ENCODE measurements at places on chromosomes 6 and 20.

DNA sequence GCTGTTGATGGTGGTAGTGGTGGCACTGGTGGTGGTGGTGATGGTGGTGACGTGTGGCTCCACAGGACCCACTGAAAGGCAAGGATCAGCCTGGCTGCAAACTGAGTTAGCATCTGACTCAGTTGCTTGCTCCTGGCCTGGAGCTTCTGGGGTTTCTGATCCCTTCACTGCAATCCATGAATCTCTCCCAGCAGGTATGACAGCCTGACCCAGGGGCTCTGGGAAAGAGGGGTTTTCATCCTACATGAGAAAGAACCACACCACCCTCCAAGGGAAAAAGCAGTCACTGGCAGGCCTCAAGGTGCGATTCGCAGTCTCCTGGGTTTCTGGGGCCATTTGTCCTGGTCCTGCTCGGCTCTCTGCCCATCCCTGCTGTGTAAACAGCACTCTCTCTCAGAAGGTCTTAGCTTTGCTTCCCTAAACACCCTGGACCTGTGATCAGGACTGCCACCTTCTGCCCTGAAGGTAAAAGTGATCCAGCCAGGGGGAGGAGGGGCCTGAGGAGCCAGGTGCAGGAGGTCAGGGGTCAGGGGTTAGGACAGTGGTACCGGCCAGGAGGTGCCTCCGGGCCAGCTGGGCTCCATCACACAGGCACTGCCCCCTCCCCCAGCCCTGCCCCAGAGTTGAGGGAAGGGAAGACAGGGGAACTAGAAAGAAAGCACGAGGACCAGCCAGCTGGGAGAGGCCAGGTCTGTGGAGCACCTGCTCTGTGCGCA lies 152.0 kb downstream of the BMP7 start:
- no peak for DNase-seq

- no peak for DNase-seq
Observed at GRCh38 chr20:38551056-38551626, 29.9 kb upstream of the ADIG start.

- no peak for DNase-seq
Observed at GRCh38 chr20:57313951-57314350, 15.7 kb upstream of the SPO11 start.

GRCh38 chr6:137873273-137873762 lies 6.3 kb downstream of the TNFAIP3 start:
- DNase-seq: no peak

- no peak for DNase-seq
Observed at GRCh38 chr6:147262946-147263345, 58.7 kb downstream of the STXBP5 start.

- DNase-seq: no peak
Observed at GRCh38 chr6:99369533-99369932, 20.1 kb upstream of the FAXC start.

DNA sequence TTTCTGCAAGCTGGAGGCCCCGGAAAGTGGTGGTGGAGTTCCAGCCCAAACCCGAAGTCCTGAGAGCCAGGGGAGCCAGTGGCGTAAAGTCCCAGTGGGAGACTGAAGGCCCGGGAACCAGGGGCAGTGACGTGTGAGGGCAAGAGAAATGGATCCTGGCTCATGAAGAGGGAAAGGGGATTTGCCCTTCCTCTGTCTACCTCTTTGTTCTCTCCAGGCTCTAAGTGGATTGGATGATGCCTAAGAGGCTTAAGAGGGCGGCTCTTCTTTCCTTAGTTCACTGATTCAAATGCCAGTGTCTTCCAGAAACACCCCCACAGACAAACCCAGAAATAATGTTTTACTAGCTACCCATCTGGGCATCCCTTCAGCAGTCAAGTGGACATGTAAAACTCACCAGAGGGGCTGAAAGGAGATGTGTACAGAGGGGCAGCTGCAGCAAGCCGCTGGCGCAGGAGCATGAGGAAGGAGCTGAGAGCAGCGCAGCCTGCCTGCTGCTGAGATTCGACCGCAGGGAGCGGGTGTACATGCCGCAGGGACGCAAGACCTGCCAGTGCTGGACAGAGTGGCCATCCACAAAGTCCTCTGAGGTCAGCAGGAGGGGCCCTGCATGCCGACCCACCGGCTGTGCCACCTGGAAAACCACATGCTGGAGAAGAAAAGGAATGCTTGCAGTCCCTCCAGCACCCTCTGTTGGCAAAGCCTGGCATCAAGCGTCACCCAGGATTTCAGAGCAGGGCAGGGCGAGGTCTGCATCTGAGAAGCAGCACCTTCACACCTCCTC lies 29.5 kb downstream of the CDYL start:
- DNase-seq: no peak

- no peak for DNase-seq
Observed at GRCh38 chr6:76057469-76057868, 15.0 kb downstream of the IMPG1 start.

DNA sequence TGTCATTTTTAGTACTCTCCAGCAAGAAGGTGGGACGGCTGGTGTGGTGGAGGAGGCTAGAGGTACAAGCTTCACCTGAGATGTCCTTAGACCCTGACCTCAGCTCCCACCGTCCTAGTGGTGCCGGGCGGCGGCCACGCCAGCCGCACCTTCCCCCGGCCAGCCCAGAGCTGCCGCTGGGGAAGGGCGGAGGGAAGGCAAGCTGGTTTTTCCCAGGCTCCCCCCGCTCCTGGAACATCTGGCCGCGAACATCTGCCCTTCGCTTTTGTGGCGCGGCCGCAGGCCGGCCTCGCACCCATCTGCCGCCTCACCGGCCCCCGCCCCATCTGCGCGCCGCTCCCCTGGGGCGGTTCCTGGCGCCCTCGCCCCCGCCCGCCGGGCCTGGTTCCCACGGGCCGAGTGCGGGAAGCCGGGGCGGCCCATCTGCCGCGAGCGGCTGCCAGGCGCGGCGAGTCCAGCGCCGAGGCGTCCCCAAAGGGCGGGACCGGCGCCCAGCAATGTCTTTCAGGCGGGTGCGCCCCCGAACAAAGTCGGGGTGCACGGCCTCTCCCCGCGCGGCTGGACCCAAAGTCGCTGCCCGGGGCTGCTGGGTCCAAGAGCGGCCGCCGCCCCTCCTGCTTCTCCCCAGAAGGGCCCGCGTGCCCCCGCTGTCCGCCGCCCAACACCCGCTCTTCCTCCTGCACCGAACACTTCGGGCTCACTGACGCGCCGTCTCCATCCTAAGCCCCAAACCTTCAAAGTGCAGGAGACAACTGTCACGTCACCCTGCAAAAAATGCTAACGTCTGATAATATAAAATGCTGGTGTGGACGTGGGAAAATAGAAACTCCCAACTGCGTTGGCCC lies 17.3 kb upstream of the ID1 start:
- DNase-seq: no peak

DNA sequence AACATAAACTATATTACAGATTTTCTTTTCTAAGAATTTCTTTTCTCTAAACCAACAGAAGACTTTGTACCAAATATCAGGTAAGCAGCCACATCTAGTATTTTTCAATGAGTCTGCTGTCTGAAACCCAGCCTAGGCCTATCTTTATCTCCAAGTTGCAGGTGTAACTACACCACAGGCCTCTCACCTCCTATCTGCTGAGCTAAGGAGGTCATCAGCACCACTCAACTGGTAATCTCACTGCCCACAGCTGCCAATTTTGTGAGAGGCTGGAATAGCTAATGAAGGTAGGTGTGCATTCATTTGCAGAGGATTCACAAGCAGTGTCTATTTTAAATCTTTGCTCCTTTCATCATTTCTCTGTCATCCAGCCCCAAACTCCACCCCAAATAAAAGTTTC lies 584.8 kb downstream of the HDGFL1 start:
- no peak for DNase-seq

DNA sequence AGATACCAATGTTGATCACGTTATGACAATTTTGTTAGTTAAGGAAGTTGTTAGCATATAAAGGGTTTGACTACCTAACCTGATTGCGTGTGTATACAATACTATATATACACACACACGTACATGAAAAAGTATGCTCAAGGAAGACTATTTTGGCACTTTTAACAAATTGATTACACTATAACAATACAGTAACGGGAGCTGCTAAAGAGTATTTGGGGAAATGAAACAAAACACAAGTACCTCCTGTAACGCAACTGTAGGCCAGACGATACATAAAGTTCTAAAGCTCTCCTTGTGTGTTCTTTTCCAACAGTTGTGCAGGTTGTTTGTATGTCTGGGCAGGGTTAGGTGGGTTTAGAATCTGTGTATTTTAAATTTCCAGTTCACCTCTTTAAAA lies 98.7 kb downstream of the PLEKHG1 start:
- no peak for DNase-seq

DNA sequence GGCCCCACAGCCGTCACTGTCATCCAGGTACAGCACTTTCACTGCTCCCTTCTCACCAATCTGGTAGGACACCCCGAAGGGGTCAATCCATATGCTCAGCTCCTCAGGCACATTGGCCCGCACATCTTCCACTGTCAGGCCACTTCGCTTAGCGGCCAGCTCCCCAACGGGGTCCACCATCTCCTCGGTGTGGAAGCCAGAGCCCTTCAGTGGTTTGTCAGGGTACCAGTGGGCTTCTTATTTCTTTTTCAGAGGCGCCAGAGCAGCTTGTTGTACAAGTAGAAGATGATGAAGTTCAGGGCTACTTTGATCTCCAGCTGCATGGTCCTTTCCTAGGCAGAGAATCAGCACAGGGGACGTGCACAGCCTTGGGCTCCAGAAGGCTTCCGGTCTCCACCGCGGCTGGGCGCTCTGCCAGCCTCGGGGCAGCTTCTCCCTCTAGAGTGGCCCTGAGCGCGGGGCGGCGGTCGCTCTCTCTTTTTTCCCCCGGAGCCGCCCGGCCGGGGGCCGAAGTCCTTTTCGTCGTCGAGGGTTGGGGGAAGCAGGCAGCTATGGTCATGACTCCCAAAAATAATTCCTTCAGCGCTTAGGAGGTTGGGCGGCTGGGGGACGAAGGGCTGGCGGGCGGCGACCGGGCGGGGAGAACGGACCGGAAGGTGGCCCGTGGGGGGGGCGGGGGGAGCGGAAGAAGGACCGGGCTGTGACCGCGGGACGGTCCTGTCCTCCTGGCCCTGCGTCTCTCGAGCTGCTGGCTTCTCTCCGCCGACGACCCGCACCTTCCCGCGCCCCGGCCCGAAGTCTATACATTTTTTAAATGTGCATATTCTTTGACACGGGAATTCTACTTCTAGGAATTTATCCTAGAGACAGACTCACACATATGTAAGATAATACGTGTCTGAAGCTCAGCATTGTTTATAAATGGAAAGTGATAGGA lies 6.5 kb upstream of the ZSCAN9 start:
- DNase-seq: no peak

GRCh38 chr20:1949347-1950100 lies 44.3 kb downstream of the PDYN start:
- no peak for DNase-seq

GRCh38 chr6:36519352-36519751 lies 27.9 kb downstream of the STK38 start:
- no peak for DNase-seq

GRCh38 chr20:58713801-58714339 lies 21.3 kb downstream of the NPEPL1 start:
- DNase-seq: no peak

DNA sequence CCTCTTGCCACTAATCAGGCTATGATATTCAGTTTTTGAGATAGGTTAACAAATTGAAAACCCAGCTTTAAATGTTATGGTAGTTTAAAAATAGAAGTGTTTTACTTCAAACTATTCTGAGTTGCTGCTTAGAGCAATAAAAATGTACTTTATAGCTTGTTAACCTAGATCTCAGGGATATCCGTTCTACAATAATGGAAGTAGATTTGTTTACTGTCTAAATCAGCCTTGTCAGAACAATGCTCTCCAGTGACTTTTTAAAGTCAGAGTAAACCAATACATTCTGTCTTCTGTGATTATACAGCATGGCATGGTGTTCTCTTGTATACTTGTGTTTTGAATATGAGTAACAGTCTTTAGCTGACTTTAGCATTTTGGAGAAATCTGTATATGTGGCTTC lies 161.5 kb downstream of the PACRG start:
- DNase-seq: no peak

DNA sequence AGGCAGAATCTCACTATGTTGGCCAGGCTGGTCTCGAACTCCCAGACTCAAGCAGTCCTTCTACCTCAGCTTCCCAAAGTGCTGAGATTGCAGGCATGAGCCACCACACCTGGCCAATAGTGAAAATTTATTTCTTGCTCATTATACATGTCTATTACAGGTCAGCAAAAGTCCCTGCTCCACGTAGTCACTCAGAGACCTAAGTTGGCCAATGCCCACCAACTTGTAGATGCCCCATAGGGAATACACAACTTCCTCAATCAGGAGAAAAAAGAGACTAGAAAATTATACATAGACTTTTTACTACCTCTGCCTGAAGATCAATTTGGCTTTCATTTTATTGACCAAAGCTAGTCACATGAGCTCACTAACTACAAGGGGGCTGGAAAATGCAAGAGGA lies 22.0 kb upstream of the CGA start:
- DNase-seq: no peak

GRCh38 chr6:36858407-36858981 lies 16.1 kb downstream of the PPIL1 start:
- DNase-seq: no peak

DNA sequence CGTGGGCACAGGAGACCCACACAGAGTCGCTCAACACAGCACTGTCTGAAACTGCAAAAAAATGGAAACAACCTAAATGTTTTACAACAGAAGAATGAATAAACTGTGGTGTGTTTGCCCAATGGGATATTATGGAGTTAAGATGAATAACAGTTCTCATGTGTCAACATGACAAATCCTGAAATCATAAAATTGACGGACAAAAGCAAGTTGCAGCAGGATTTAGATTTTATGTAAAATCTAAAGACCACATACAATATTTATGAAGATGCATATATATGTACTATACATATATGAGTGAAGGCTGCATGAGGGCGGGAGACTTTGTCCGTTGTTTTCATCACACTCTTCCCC lies 79.7 kb downstream of the GRM4 start:
- no peak for DNase-seq

GRCh38 chr6:162971356-162971755 lies 243.6 kb downstream of the PACRG start:
- DNase-seq: no peak
